ENCODE measurements at places on chromosomes 16 and 17.

- DNase-seq: no peak
Measured at GRCh38 chr17:1228781-1229348, 41.4 kb upstream of the BHLHA9 start.

GRCh38 chr16:87874639-87875427, 5.5 kb upstream of the SLC7A5 start:
- no peak for DNase-seq

GRCh38 chr17:81244358-81245023, 5.4 kb downstream of the NDUFAF8 start:
- DNase-seq: no peak

GRCh38 chr17:1033503-1033902, 36.6 kb downstream of the TIMM22 start:
- DNase-seq: no peak

- DNase-seq: no peak
Measured at GRCh38 chr16:83854420-83854819, 44.5 kb upstream of the MLYCD start.

GRCh38 chr16:76164970-76165558, 112.1 kb upstream of the CNTNAP4 start:
- no peak for DNase-seq

DNA sequence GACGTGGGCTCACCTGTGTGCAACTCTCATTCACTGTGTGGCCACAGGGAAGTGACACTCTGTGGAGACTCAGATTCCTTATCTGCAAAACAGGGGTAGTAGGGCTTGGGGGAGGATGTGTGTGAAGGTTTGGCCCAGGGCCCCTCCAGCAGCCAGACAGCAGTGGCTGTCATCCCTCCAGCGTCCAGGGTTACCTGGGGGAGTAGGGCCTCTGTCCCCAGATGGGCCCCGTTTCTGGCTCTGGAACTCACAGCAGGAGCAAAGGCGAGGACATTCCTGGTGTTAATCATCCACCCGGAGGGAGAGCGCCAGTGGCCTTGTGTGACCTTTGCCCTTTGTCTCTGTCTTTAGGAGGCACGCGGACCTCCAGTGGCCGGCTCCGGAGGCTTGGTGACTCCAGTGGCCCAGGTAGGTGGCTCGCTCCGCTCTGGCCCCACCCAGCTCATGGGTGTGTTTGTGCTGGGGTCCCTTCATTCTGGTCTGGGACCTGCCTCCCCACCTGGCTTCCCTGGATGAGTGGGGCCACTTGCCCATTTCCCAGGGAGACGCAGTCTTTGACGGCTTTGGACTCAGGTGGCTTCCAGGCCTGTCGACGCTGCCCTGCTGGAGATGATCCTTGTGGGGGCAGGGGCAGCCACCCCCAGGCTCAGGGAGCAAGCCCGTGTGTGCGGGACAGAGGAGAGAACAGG, 166.2 kb downstream of the SEC14L1 start:
- no peak for DNase-seq

GRCh38 chr17:49667854-49668253, 10.0 kb downstream of the SPOP start:
- DNase-seq: no peak
